ENCODE measurements at places on chromosomes 5 and 9. TPM values are rescaled to one million over a fixed set of nuclear protein-coding genes. Genes with fewer than 3 reads are reported as not detected.

Gene C7
- 2.2 TPM for total RNA-seq

Gene IGFBPL1
- total RNA-seq = 1.2 TPM

Gene DDX4
- not detected for total RNA-seq

Gene AGXT2
- not detected for total RNA-seq

Gene PLAC8L1
- total RNA-seq = not detected

Gene ALDH1A1
- total RNA-seq = 62.8 TPM

Gene ASPN
- 419 TPM for total RNA-seq

Gene PRDM9
- total RNA-seq = not detected

Gene CRB2
- total RNA-seq = 0.72 TPM

Gene SLC22A4
- total RNA-seq = 1.7 TPM

Gene TRIM14
- 4.3 TPM for total RNA-seq

Gene FGD3
- 7.1 TPM for total RNA-seq

Gene PCDHB4
- 4.0 TPM for total RNA-seq

Gene MYOT
- total RNA-seq = 254 TPM

Gene RFK
- total RNA-seq = 15.8 TPM

Gene PCDHA6
- total RNA-seq = 0.82 TPM

Gene FOXI1
- not detected for total RNA-seq

Gene SLC46A2
- total RNA-seq = not detected

Gene MYMK
- 18.3 TPM for total RNA-seq

Gene PCDHB15
- 9.9 TPM for total RNA-seq

Gene TUSC1
- total RNA-seq = 20.7 TPM

All from tongue (tissue), 3 donors.